ENCODE measurements at places on chromosomes 1 and 21.

- no peak for DNase-seq
These were observed 6.9 kb downstream of the TNFRSF1B start for GRCh38 chr1:12173631-12174121.

GRCh38 chr1:7786795-7787194 lies 2.7 kb downstream of the PER3 start:
- DNase-seq, result no peak

GRCh38 chr1:180243517-180244221 lies 13.6 kb downstream of the LHX4 start:
- DNase-seq, result no peak

DNA sequence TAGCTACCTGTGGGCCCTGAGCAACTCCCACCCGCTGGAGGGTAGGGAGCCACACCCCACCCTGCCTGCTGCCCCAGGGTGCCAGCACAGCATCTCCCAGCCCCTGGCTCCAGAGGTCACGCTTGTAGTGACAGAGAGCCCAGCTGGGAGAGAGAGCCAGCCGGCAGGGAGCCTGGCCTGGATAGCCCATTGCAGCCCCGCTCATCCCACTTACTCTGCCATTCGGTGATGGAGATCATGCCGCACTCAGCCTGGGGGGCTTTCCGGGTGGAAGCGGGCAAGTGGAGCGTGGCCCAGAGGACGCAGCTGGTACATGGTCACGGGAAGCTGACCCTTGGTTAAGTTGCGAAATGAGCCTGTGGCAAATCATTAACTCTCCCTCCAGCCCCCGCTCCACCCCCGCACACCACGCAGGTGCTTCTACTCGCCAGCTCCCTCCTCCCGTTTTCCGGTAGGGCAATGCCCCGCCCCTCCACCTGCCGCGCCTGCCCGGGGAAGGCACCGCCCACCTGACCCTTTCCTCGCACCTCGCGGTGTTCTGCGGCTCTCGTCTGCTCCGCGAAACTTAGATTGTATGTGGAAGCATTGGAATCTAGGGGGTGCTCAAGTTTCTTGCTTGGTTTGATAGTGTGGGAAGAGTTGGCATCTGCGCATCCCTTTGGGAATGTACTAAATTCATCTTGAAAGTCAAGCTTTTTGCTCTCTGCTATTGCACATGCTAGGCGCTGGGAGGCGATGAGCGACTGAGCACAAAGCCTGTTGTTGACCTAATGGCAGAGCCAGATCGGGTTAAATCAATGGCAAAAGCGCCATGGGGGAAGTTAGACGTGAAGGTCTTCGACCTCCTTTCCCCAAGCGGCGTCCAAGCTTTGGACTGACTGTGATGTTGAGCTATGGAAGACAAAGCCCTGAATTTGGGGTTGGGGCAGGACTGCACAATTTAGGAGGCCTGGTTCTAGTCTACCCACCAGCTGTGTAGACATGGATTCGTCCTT lies at the start of gene GOLT1A:
Gene GOLT1A, minus strand, starts transcription at position 321 of the 995 bp plus-strand sequence. Its CDS starts 82 bp downstream, at position 239.
- peak; percentile 79 for DNase-seq

GRCh38 chr1:179087665-179088064 lies 5.8 kb downstream of the TOR3A start:
- DNase-seq, result peak; percentile 11

DNA sequence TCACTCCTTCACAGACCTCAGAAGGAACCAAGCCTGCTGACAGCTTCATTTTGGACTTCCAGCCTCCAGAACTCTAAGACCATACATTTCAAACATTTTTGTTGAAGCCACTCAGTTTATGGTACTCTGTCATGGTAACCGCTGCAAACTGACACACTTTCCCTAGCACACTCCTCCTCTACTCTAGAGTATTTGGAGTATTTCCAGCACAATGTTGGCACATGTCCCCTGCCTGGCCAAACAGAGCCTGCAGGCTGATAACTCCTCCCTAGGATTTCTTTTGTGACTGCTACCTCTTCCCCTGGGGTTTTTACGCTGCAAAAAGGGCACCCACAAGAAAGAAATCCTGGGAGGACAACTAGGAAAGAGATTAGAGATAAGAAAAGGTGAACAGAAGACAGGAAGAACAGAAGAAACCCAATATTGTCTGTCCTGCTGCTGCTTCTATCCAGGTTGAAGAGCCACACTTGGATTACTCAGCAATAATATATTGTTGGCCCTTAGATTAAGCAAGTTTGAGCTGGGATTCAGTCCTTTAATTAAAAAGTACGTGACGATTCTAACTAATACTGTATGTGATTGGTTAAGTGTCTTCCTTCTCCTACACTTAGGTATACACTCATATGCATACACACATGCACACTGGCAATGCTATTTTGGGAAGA lies 844.1 kb downstream of the LTN1 start:
- peak; percentile 28 for DNase-seq

DNA sequence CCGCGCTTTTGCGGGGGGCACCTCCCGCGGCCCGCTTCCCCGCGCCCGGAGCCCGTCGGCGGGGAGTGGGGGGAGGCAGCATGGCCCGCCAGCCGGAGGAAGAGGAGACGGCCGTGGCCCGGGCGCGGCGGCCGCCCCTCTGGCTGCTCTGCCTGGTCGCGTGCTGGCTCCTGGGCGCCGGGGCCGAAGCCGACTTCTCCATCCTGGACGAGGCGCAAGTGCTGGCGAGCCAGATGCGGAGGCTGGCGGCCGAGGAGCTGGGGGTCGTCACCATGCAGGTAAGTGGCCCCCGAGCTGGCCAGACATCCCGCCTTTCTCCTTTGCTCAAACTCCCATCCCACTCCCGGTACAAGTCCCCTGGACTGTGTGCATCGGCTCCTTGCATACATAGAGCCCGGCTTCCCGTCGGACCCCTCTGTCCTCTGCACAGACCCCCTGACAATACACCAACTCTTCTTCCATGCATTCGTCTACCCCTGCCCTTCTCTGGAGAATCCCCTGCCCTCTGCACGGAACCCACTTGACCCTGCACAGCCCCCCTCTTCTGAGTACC lies 812 bp downstream of the CACHD1 start:
- peak; percentile 33 for DNase-seq

GRCh38 chr1:200673952-200674823 lies 4.5 kb upstream of the DDX59 start:
- peak; percentile 43 for DNase-seq

- DNase-seq, result no peak
These were observed 6.9 kb downstream of the E2F2 start for GRCh38 chr1:23524163-23524562.

- no peak for DNase-seq
These were observed 12.5 kb downstream of the NVL start for GRCh38 chr1:224317383-224318045.

DNA sequence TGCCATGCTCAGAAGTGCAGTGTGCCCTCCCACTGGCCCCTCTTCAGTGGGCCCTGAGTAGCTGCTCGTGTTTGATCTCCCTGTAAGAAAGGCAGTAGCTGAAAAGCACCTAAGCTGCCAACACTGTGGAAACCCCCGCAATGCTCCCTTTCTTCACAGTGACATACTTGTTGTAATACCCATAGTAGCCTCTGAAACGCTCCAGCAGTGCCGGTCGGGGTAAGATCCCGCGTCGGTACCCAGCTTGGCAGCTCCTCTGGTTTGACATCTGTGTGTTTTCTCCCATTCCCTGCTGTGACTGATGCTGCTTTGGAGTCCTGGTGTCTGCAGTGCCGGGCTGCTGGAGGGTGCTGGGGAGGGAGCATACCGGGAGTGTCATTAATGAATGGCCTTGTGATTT lies 3.6 kb downstream of the CHAF1B start:
- DNase-seq, result peak; percentile 69

DNA sequence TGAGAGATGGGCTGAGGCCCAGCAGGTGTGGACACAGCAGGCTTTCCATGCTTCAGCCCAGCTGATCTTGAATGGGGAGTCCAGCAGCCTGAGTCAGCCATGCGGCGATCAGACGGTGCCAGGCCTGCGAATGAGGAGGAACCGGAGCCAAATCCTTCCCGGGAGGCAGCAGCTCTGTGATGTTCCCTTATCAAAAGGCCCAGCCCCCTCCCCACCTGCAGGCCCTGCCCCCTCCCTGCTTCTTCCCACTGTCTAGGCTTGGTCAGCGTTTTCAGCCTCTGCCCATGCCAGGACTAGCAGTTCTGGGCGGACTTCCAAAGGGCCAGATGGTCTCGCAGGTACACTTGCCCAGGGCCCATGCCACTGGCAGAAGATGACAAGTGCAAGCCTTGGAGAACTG lies 253.8 kb downstream of the KAZN start:
- no peak for DNase-seq

GRCh38 chr1:6157528-6158174 lies 22.5 kb downstream of the CHD5 start:
- no peak for DNase-seq

GRCh38 chr1:101728029-101728428 lies 268.7 kb downstream of the OLFM3 start:
- no peak for DNase-seq

GRCh38 chr1:81606656-81607055 lies 194.1 kb upstream of the ADGRL2 start:
- no peak for DNase-seq

DNA sequence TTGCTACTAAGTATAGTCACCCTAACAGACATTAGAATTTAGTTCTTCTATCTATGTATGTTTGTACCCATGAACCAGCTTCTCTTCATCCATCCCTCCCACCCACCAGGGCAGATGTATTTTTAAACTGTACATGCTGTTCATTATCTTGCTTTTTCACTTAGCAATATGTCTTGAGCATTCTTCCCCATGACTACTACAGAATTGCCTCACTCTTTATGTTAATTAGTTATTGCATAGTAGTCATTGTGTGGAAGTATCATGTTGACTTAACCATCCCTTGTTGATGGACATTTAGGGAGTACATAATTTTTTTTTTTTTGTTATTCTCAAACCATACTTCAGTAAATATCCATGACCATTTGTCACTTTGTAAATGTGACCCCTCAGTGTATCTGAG lies 9.9 kb downstream of the HUNK start:
- DNase-seq, result no peak

DNA sequence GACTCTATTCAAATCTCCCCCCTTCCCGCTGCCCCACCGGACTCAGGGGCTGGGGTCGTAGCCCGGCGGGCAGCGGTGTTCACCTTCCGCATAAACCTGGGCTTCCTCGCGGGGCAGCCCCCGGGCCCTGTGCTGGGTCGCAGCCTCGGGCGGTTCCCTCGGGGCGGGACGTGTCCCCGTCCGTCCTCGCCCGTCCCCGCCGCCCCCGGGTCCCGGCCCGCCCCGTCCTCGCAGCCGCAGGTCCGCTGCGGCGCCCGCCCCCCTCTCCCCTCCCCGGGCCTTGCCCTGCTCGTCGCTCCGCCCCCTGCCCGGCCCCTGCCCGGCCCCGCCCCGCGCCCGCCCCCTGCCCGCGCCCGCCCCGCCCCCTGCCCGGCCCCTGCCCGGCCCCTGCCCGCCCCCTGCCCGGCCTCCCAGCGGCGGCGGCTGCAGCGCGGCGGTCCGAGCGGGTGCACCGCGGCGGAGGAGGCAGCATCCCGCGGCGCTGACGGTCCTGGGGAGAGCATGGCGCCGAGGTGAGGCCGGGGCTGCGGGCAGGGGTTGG lies at the start of gene COL18A1:
Gene COL18A1, plus strand, starts transcription at position 436 of the 541 bp plus-strand sequence. Its CDS starts 66 bp downstream, at position 502.
- DNase-seq, result peak; percentile 51

- DNase-seq, result no peak
These were observed 5.2 kb downstream of the TMCO1 start for GRCh38 chr1:165763442-165763841.

- no peak for DNase-seq
These were observed 22.0 kb downstream of the CC2D1B start for GRCh38 chr1:52343979-52344378.

- DNase-seq, result peak; percentile 67
These were observed 56.8 kb downstream of the ZBTB17 start for GRCh38 chr1:15918962-15919715.

- DNase-seq, result peak; percentile 6
These were observed 25.4 kb downstream of the OLFM3 start for GRCh38 chr1:101971304-101971703.

- no peak for DNase-seq
These were observed 295.5 kb upstream of the KAZN start for GRCh38 chr1:14303011-14303410.

- no peak for DNase-seq
These were observed 42.6 kb upstream of the LBR start for GRCh38 chr1:225470211-225471108.

DNA sequence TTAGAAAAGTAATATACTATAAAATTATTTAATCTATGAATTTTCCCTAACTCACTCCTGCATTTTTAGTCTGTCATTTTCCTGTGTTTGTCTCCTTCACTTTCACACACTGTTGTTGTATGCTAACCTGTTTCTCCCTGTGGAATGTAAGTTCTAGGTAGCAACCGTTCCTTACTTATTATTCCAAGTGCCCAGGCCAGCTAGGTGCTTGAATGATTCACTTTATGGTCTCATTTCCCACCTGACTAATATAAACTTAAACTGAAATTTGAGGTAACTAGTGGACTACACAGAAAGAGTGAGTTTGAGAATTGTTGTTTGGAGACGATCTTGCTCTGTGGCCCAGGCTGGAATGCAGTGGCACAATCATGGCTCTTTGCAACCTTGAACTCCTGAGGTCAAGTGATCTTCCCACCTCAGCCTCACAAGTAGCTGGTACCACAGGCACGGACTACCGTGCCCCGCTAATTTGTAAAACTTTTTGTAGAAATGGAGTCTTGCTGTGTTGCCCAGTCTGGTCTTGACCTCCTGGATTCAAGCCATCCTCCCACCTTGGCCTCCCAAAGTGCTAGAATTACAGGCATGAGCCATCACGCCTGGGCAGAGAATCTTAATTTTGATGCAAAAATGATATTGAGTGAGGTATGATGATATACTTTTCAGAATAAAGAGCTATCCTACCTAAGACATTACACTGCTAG lies 1.9 kb downstream of the ZYG11B start:
- no peak for DNase-seq

DNA sequence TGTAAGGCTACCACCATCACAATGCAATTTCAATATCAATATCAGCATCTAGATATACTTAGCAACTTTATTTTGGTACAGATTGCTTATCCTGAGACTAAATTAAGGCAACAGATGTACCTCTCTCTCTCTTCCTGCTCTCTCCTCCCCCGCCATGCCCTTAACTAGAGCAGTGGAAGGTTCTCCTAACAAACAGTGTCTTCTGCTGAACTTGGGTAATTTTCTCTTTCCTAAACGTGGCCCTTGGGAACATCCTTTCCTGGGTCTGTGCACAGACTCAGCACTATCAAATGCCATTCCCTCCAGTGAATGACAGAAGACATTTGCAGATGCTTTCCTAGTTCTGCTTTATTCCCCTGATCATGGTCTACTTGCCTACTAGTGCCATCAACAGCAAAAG lies 85.6 kb upstream of the TTC39A start:
- no peak for DNase-seq

DNA sequence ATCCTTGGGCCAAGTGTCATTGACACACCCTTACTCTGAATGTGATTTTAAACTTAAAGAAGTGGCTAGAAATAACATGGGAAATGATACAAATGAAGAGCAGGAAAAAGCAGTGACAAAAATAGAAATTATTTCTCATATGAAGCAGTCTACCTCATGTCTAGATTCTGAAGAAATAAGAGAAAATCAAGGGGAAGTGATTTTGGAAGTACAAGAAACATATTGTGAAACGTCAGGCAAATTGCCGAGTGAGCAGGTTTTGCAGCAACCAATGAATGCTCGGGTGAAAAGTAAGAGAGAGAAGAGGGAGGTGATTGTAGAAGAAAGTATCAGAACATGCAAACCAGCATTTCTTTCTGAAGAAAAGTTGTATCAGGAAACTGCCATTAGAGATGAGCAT lies 130.7 kb downstream of the MACF1 start:
- no peak for DNase-seq

- peak; percentile 38 for DNase-seq
These were observed 849 bp downstream of the NFIA start for GRCh38 chr1:61083013-61083806.

Data from fibroblast of skin of scalp (primary cell).